HCEC 1CT (cell line): ENCODE measurements at places on chromosomes 11 and 22.

DNA sequence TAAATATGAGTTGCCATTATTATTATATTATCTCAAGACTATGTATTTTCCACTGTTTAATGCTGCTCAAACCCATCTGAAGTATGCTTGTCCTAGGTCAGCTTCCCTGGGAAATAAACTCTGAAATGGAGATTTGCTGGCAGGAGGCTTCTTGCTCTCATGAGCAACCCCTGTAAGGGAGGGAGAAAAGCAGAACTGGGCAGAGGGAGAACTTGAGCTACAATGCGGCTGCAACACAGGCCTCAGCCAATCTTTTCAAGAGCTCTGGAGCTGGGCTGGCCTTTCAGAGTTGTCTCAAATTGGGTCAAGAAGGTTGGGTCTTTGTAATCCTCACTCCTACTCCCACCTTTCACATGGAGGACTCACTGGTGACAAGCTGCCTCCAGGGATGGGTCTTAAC, 412.6 kb downstream of the TENM4 start:
- DNase-seq = no peak

DNA sequence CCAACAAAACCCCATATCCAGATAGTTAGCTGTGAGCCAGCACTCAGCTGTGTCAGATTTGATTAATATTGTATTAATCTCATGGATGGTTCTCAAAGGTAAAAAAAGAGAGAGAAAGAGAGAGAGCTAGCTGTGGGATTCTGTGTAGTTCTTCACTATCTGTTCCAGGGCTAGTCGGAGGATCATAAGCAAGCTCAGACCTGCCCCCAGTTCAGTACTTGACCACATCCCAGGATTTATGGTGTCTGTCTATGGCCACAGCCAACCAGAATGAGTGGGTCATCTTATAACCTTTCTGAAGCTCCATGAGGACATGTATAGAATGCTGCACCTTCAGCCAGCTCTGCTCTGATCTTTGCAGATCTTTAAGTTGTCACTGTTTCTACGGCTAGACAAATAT, 13.5 kb upstream of the B3GNT6 start:
- DNase-seq = no peak

- no peak for DNase-seq
Measured at GRCh38 chr11:116229236-116229970, 543.4 kb downstream of the BUD13 start.

GRCh38 chr11:114651145-114651718, 27.1 kb upstream of the NXPE2 start:
- DNase-seq = no peak

- no peak for DNase-seq
Measured at GRCh38 chr22:50032941-50033601, 20.5 kb upstream of the IL17REL start.

DNA sequence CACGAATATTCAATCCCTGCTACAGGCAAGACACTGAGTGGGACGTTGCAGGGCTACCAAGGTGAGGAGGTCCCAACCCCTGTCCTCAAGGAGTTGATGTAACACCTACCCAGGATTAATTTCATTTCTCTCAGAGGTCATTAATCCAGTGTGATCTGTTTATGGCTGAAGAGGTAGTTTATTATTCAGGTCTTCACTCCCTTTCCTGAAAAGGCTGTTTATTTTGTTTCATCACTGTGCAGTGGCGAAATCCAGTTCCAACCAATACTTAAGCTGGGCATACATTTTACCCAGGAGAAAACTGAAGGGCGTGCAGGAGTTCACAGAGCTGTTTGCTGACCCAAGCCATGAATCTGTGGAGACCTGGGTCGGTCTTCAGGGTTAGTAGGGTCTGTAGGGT, 2.7 kb upstream of the PTPRJ start:
- no peak for DNase-seq

DNA sequence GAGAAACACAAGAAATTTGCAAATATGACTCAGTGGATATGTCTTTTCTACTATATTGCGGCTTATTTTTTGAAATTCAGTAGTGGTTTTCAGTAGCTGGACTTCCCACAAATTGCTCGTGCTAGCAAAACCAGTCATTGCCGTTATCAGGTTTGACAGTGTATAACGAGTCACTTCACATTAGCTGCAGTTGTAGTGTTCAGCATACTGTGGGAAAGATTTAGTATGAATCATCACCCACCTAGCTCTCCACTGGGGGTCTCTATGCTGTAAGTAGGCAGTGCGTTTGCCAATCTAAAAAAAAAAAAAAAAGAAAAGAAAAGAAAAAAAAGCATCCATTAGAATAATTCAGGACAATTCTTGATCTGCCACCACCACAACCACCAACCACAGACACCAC, 1318.9 kb downstream of the LRRC4C start:
- no peak for DNase-seq

- peak; percentile 50 for DNase-seq
Measured at GRCh38 chr22:41092847-41093411, 537 bp downstream of the EP300 start.

DNA sequence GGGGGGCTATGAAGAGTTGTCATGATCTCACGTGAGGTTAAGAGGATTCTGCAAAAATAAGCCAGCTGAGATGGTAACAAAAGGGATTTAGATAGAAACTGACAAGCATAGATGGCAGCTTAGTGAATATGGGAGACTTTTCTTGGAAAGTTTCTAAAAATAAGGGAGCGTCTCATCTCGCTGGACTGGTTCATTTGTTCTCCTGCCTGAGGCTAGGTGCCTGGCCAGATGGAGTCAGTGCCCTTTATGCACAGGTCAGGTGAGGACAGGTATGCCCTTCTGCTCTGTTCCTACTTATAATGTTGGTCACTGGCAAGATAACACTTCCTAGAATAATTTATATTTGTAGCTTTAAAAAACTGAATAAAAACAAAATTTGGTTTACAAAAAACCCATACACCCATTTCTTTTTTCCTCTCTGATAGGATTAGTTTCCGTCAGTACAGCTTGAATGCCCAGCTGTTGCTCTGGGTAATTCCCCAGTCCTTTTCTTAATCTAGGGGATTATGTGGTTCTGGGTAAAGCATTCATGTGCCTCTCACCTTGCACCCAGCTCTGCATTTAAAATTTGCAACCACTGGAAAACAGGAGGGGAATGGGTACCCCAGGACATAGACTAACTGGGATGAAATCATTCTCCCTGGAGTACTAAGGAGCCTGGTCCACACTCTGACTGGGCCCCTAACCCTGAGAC, 90.0 kb downstream of the AMOTL1 start:
- DNase-seq = no peak

DNA sequence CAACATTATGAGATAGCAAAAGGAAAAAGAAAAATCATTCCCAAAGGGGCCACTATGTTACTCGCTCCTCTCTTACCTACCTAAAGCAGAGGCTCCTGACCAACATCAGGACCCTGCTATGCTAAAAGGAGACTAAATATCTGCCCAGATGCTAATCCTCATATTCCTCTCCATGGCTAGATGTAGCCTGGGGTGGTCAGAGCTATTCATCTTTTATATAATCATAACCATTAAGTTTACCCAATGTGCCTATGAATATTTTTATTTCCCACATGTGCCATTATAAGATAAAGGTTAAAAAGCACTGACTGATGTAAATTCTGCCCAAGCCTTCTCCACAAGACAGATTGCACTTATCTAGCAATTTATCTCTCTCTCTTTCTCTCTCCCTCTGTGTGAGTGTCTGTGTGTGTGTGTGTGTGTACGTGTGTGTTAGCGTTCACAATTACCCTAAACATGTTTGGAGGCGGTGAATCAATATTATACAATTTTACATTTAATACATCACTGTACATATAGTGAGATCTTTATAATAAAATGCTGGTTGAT, 41.2 kb upstream of the ANO5 start:
- DNase-seq = no peak

DNA sequence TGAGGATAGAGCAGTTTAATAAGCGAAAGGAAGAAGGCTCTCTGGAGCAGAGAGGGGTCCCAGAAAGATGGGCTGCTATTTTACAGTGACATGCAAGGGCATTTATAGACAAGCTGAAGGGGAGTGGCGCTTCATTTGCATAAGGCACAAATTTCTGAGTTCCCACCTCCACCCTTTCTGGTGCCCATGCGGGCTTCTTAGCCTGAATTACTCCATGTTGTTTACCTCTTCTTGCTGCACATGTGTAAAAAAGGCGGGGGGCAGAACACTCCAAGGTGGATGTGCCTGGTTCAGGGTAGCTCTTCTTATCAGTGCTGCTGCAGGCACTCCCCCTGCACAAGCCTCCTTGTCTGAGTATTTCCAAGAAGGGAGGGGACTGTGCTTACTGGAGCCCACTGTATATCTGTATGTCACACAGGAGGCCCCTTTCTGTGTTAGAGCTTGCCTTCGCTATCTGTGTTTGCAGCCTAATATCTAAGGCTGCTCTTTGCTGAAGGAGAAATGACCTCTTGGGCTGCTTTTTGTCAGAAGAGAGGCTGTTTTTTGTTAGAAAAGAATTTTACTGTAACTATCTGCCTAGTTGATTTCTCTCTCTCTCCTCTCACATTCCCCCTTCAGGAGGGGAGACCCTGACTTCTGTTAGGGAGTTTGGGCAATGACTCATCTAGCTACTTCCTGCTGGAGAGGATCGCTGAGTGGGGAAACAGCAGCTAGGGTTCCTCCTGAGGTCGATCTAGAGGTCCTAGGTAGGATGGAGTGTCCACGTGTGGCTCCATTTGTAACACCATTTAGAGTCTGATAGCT, 1057.0 kb upstream of the CNTN5 start:
- no peak for DNase-seq

DNA sequence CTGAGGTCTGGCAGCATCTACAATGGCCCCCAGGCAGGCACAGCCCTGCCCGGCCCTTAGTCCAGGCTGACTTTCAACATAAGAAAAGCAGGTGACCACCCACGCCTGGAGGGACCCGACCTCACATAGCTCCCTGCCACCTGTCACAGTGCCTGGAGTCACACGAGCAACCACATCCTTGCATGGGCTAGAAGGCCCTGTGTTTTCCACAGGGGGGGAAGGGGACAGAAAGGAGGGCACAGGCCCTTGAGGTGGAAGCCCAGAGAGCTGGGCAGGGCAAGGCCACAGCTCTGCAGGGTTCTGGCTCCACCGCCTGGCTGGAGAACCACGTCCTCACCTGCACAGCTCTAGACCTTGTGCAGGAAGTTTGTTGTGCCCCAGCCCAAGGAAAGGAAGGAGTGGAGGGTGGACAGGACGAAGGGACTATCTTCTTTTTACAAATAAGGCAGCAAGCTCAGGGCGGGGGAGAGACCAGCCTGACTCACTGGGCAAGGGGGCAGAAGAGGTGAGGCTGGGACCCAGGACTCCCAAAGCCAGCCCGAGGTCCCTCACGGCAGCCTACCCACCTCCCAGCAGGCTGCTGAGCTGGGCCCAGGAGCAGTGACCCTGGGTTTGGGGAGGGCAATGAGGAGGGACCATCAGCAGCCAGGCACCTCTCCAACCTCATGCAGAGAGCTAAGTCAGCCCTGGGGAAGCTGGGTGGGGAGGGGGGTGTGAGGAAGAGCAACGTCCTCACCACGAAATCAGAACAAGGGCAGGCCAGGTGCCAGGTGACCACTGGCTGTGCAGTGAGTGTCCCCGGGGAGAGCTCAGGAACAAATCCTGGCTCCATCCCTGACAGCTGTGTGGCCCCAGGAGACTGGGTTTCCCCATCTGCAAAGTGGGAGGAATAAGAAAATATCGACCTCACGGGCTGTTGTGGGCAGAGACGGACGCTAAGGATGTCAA, 4.3 kb downstream of the C1QTNF6 start:
- DNase-seq = no peak

- no peak for DNase-seq
Measured at GRCh38 chr11:68878022-68878421, 25.6 kb downstream of the MRPL21 start.

DNA sequence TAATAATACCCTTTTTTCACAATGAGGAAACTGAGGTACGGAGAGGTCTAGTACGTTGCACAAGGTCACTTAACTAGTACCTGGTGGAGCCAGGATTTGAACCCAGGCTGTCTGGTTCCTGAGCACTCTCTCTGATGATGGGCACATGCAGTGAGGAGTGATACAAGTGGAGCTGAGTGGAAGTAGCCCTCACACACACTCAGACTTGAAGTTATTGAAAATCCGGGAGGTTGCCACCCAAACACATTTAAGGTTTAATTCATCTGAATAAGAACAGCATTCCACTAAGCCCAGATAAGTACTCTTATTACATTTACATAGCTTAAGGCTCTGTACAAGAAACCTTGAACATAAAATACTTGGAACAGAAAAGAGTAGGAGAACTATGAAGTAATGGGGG, 4.8 kb downstream of the GRAP2 start:
- no peak for DNase-seq

- no peak for DNase-seq
Measured at GRCh38 chr11:70456921-70457532, 58.7 kb downstream of the CTTN start.

GRCh38 chr11:57479911-57480310, 19.6 kb downstream of the RTN4RL2 start:
- no peak for DNase-seq

DNA sequence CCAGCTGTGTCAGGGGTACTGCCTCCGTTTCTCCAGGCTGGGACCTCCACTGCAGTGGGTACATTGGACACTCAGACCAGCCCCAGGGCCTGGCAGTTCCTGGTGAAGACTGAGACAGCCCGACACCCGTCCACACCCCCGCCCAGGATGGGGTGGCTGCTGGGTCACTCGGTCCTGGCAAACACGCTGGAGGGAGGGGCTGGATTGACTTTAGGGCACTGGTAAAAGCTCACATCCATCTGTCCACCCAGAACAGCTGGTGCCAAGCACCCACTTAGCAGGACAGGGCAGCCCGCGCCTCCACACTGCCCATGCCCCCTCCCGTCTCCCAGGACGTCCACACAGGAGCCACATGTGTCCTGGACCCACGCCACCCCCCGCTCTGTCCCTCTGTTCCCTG, 10.7 kb upstream of the TBX1 start:
- DNase-seq = no peak

GRCh38 chr11:34552270-34552669, 38.7 kb upstream of the ELF5 start:
- no peak for DNase-seq

DNA sequence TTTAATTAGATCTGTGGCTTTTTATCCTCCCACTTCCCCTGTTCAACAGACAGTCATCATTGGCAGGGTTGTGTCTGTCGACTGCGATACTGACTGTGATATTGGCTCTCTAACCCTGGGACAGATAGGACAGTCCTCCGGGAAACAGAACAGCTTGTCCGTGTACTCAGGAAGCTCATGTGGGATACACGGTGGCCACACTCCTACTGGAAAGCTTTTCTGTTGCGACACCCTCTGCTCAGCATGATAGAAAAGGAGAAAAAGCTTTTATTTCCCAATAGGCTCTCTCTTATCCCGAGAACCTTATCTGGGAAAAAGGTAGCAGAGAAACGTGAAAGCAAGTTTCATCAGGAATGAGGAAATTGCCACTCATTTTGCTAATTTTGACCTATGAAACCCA, 60.4 kb upstream of the HSPA8 start:
- DNase-seq = peak; percentile 73

DNA sequence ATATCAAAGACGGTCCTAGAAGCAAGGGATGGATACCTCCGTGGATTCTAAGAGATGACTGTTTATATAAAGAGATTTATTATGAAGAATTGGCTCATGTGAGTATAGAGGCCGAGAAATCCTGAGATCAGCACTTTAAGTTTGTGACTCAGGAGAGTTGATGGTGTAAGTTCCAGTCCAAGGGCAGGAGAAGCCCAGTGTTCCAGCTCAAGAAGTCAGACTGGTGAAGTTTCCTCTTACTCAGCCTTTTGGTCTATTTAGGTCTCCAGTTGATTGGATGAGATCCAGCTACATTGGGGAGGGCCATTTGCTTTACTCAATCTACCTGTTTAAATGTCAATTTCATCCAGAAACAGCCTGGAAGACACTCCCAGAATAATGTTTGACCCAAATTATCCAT, 45.1 kb downstream of the TSPAN18 start:
- DNase-seq = no peak
